ENCODE measurements at places on chromosomes 7 and 10. TPM values are rescaled to one million over a fixed set of nuclear protein-coding genes. Genes with fewer than 3 reads are reported as not detected.

Gene TRPV6
- not detected for total RNA-seq

Gene OR2A7
- total RNA-seq = 1.3 TPM

- DNase-seq = no peak
- no peak overlapping the region for H3K27ac ChIP-seq
- no peak overlapping the region for H3K4me3 ChIP-seq
- H3K4me1 ChIP-seq = no peaks in the 10 kb centered on the region
These were observed 49.0 kb upstream of the SEMA3E start for GRCh38 chr7:83697804-83698530.

DNA sequence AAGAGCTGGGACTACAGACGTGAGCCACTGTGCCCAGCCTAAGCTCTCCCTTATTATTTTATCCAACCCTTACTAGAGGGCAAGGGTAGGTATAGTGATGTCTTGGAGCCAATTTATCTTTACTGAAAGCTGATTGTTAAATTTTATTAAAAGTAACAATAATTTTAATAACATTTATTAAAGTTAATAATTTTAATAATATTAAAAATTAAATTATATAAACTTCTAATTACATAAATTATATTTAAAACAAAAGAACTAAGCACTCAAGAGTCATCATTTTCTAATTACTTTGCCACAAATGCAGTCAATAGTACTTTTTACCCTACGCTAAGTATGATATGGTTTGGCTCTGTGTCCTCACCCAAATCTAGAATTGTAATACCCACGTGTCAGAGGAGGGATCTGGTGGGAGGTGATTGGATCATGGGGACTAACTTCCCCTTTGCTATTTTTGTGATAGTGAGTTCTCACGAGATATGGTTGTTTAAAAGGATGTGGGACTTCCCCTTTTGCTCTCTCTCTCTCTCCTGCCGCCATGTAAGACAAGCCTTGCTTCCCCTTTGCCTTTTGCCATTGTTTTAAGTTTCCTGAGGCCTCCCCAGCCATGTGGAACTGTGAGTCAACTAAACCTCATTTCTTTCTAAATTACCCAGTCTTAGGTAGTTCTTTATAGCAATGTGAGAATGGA, 58.4 kb upstream of the ETV1 start:
- no peak overlapping the region for H3K27ac ChIP-seq
- no peak overlapping the region for H3K4me3 ChIP-seq
- H3K27me3 ChIP-seq = no peaks in the 10 kb centered on the region
- no peaks in the 10 kb centered on the region for H3K4me1 ChIP-seq
- no peak for DNase-seq
- no peaks in the 10 kb centered on the region for H3K36me3 ChIP-seq

- no peak overlapping the region for H3K27ac ChIP-seq
- DNase-seq = no peak
- H3K4me1 ChIP-seq = peaks cover 34% of the 10 kb centered on the region
- H3K4me3 ChIP-seq = no peak overlapping the region
- H3K36me3 ChIP-seq = no peaks in the 10 kb centered on the region
These were observed 30.9 kb downstream of the TRIM8 start for GRCh38 chr10:102675011-102675665.

- DNase-seq = peak; percentile 24
- H3K4me3 ChIP-seq = peak overlapping the region; percentile 67
- H3K27me3 ChIP-seq = peaks cover 3% of the 10 kb centered on the region
- no peak overlapping the region for H3K27ac ChIP-seq
These were observed 918 bp downstream of the NET1 start for GRCh38 chr10:5413012-5413938.

DNA sequence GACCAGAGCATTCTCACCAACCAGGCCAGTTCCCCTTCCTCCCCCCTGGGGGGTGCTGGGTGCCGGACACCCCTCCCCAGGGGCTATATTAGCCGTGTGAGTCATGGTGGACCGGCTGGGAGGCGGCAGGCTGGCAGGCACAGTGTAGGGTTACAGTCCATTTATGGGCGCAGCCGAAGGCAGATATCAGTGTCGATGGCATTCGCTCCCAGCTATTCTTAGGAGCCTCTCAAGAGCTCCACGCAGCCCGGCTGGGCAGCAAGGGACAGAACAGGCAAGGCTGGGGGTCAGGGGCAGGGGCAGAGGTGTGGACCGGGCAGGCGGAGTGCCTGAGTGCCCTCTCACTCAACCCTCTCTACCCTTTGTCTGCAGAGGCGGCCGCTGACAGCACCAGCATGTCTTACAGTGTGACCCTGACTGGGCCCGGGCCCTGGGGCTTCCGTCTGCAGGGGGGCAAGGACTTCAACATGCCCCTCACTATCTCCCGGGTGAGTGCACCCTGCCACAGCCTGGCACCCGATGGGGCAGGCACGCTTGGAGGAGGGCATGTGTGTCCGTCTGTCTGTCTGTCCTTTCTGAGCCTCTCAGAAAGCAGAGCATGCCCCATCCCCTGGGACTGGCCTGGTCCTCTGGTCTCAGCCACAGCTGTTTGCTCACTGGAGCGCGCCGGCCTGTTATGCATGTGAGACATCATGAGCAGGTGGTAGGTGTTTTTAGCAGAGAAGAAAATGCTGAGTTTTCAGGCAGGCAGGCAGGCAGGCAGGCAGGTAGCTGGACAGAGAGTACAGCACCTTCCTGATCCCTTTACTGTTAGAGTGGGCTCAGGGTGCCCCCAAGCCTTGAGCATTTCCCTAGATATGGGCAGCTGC, at the start of gene LDB3:
TSS of gene LDB3 (plus strand) at position 215 of the 869 bp plus-strand sequence. CDS start at position 396, 181 bp downstream.
- H3K4me3 ChIP-seq = no peak within 1 kb of the TSS
- peaks cover 5% of the 10 kb centered on the region for H3K4me1 ChIP-seq
- DNase-seq = no peak
- H3K36me3 ChIP-seq = no peaks in the 10 kb centered on the region
- H3K27ac ChIP-seq = no peak within 1 kb of the TSS

DNA sequence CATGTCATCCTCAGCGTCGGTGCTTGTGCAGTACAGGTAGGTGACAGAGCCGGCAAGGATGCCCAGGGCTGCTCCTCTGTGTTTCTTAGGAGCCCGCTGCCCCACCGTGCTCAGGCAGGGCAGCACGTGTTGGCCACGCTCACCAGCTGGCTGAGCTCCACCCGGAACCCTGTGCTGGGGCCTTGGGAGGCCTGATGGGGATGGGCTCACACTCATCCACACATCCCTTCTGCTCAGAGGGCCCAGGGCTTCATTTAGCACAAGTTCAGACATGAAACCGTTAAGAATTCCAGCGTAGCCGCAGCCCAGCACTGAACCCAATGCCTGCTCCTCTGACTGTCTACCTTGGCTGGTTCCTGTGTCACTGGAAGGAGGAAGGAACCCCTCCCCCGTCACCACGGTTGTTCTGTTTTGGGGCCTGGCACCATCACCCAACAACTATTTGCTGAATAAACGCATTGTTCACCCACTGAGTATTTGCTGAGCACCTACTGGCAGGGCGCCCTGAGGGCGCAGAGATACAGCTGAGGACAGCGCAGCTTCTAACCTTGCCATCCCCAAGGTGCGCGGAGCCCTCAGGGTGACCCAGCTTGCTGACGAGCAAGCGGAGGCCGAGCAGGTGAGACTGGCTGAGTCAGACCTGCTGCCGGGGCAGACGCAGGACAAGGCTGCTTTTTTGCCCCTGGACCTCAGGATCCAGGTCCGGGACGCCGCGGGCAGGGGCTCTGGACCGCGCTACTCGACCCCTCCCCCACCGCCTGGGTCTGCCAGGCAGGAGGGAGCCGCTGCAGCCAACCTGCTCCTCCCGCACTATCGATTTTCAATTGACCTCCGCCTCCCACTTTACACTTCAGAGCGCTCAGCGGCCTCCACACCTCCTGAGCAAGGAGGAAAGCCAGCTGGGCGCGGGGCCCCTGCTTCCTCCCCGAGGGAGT, 50.6 kb upstream of the RET start:
- H3K27ac ChIP-seq = no peak overlapping the region
- no peak for DNase-seq
- peaks cover 2% of the 10 kb centered on the region for H3K27me3 ChIP-seq
- no peak overlapping the region for H3K4me3 ChIP-seq

GRCh38 chr7:4785371-4785770, 9.9 kb downstream of the AP5Z1 start:
- DNase-seq = no peak
- H3K27me3 ChIP-seq = no peaks in the 10 kb centered on the region
- H3K4me1 ChIP-seq = no peaks in the 10 kb centered on the region

DNA sequence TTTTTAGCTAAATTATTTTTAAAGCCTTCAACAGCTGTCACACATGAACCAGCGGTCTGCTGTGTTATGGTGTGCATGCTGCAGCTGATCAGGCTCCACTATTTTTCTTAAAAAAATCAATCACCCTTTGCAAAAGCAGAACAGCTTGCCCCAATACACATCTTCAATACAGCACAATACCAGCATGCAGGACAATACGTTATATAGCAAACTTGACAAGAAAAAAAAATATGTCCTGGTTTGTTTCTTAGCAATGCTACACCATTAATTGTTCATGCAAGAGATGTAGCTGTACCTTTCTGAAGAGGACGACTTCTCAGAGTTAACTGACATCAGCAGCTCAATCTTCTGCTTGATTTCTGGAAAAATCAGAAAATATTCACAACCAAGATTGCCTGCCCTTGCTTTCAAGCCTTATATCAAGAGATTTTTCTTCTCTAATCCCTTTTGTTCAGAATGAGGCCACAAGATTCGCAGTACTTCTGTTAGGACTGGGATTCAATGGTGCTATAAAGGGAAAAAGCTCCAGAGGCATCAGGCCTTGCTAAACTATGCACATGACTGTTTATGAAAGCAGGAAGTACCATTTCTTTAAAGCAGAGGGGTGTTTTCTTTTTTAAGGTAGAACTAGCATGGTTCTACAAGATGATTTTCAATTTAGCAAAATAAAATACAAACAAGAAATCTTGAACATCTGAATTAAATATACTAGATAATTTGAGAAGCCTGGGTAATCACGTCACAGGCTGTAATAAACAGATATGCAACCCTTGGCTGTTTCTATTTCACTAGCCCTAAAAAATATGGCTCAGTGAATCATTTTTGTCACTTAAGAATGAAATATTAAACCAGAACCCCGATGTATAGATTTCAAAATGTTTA, 120.0 kb downstream of the SRPK2 start:
- peak overlapping the region; percentile 20 for H3K4me3 ChIP-seq
- no peaks in the 10 kb centered on the region for H3K27me3 ChIP-seq
- peak; percentile 57 for DNase-seq
- peaks cover 18% of the 10 kb centered on the region for H3K4me1 ChIP-seq
- H3K36me3 ChIP-seq = no peaks in the 10 kb centered on the region
- peak overlapping the region; percentile 61 for H3K27ac ChIP-seq

Measured in B cell (primary cell).